T-cell (primary cell): ENCODE measurements at places on chromosomes 3 and 15. TPM values are rescaled to one million over a fixed set of nuclear protein-coding genes. Genes with fewer than 3 reads are reported as not detected.

The CD80 gene
- 1.3 TPM for total RNA-seq

GRCh38 chr3:123324880-123325765, 123.4 kb downstream of the SEC22A start:
- no peak overlapping the region for H3K27ac ChIP-seq
- H3K4me3 ChIP-seq, result no peak overlapping the region
- H3K36me3 ChIP-seq, result no peaks in the 10 kb centered on the region

The ST6GAL1 gene
- total RNA-seq, result 148 TPM

DNA sequence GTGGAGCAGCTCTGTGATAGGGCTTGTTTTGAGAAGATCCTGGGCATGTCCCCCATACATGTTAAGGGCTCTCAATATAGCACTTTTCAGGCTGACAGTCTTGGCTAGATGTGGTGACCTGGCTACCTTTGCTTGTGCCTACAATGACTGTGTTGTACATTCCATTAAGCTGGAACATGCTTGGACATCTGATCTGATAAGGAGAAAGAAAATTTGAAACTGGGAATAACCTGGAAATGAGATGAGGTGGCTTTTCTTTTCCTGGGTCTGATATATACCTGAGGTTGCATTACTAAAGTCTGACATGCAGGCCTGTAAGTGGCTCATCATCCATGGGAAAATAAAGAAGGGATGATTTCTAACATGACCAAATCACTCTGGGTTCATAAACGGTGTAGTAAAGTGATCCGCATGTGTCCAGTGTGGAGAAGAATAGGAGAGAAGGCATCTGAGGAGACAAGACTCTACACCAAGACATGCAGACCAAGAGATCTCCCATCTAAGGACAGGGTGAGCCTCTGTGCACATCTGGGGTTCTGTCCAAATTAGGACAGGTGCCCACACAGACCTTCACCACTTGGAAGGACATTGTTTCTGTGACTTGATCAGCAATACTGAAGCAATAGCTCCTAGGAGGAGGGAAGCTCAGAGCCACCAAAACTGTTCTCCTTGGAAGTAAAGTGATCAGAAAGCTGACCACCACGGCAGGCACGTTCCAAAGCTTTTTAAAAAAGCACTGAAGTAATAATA, 62.0 kb downstream of the KLHL6 start:
- no peak overlapping the region for H3K4me3 ChIP-seq
- H3K27me3 ChIP-seq, result no peaks in the 10 kb centered on the region
- DNase-seq, result no peak
- no peak overlapping the region for H3K27ac ChIP-seq
- no peaks in the 10 kb centered on the region for H3K4me1 ChIP-seq
- H3K36me3 ChIP-seq, result peaks cover 56% of the 10 kb centered on the region

DNA sequence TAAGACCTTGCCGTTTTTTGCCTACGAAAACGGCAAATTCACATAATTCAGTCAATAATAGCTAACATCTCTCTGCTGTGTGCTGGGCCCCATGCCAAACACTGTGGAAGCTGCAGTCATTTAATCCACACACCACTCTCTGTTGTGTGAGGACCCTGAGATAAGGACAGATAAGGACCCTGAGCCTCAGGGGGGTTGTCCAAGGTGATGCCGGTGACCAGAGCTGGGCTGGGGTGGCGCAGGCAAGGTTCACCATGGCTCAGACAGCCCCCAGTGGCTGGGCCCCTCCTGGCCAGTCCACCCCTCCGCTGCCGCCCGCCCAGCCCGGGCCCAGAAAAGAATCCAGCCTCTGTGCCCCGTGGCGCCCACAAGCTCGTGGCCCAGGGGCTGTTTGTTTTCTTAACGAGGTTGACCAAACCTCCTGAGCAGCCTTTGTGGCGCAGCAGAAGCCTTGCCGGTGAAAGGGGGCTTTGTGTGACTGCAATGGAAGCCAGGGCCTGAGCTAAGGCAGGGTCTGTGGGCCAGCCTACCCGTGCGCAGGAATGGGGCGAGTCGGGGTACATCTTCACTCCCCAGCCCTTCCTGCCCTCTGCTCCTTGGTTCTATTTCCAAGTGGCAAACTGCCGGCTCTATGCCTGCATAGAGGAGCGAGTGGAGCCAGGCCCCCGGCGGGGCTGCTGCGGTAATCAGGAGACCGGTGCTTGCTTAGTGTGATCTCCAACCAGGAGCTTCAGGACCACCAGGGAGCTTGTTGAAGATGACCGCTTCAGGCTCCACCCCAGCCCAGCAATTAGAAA, 4.4 kb upstream of the SNX22 start:
- no peak for DNase-seq
- peaks cover 25% of the 10 kb centered on the region for H3K36me3 ChIP-seq
- H3K27ac ChIP-seq, result no peak overlapping the region
- no peak overlapping the region for H3K4me3 ChIP-seq
- H3K27me3 ChIP-seq, result peaks cover 19% of the 10 kb centered on the region

The CCDC80 gene
- 0.66 TPM for total RNA-seq

DNA sequence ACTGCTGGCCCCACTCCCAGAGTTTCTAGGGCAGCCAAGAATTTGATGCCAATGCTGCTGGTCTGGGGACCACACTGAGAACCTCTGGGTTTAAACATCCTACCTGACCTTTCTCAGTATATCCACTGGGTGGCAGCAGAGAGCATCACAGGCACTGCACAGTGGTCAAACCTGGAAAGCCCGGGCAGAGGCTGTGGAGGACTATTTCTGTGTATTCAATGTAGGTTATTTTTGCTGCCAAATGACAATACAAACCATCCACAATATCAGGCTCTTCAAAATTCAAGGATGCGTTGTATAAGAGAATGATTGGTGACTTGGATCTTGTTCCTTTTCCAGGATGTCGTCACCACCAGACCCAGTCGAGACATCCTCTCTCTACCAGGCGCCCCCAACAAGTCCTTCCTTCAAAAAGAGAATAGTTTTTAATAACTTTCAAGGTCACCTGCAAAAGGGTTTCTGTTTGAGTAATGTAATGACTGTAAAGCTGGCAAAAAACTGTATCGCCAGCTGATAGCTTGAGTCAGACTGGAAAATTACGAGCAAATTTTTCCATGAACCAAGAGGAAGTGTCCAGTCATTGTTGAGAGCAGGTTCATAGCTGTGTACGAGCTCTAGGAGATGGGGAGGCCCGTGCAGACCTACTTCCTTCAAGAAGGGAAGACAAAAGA, 30.5 kb upstream of the MYZAP start:
- DNase-seq, result peak; percentile 42
- H3K27ac ChIP-seq, result no peak overlapping the region
- no peaks in the 10 kb centered on the region for H3K36me3 ChIP-seq
- no peak overlapping the region for H3K4me3 ChIP-seq

- H3K36me3 ChIP-seq, result peaks cover 26% of the 10 kb centered on the region
- no peak for DNase-seq
- H3K4me1 ChIP-seq, result no peaks in the 10 kb centered on the region
- H3K4me3 ChIP-seq, result no peak overlapping the region
- no peaks in the 10 kb centered on the region for H3K27me3 ChIP-seq
Observed at GRCh38 chr15:68148039-68148438, 57.1 kb downstream of the CALML4 start.

The MAP6D1 gene
- 1.2 TPM for total RNA-seq

GRCh38 chr3:27649277-27649676, 72.8 kb downstream of the EOMES start:
- DNase-seq, result no peak
- H3K27ac ChIP-seq, result no peak overlapping the region
- H3K36me3 ChIP-seq, result no peaks in the 10 kb centered on the region
- no peaks in the 10 kb centered on the region for H3K4me1 ChIP-seq

The LRRIQ4 gene
- not detected for total RNA-seq

The AGBL1 gene
- total RNA-seq, result not detected

- H3K4me1 ChIP-seq, result no peaks in the 10 kb centered on the region
- DNase-seq, result peak; percentile 15
- no peak overlapping the region for H3K27ac ChIP-seq
- H3K27me3 ChIP-seq, result no peaks in the 10 kb centered on the region
- no peak overlapping the region for H3K4me3 ChIP-seq
Observed at GRCh38 chr3:109023656-109024254, 70.1 kb upstream of the GUCA1C start.

The RUVBL1 gene
- total RNA-seq, result 33.4 TPM

GRCh38 chr15:67036775-67037555, 28.4 kb upstream of the SMAD3 start:
- peaks cover 39% of the 10 kb centered on the region for H3K4me1 ChIP-seq
- H3K27ac ChIP-seq, result no peak overlapping the region
- peaks cover 10% of the 10 kb centered on the region for H3K27me3 ChIP-seq
- no peak overlapping the region for H3K4me3 ChIP-seq

GRCh38 chr15:40934457-40934856, 5.3 kb downstream of the DLL4 start:
- peaks cover 2% of the 10 kb centered on the region for H3K27me3 ChIP-seq
- no peak overlapping the region for H3K27ac ChIP-seq
- peaks cover 4% of the 10 kb centered on the region for H3K4me1 ChIP-seq
- no peaks in the 10 kb centered on the region for H3K36me3 ChIP-seq
- DNase-seq, result no peak
- H3K4me3 ChIP-seq, result no peak overlapping the region
